ENCODE measurements at places on chromosomes 5 and 9.

GRCh38 chr5:1014781-1015221, 6.2 kb downstream of the NKD2 start:
- H3K36me3 ChIP-seq, result no peaks in the 10 kb centered on the region
- H3K27me3 ChIP-seq, result peaks cover 27% of the 10 kb centered on the region
- H3K27ac ChIP-seq, result no peak overlapping the region
- DNase-seq, result no peak
- peaks cover 5% of the 10 kb centered on the region for H3K4me1 ChIP-seq
- no peak overlapping the region for H3K4me3 ChIP-seq

DNA sequence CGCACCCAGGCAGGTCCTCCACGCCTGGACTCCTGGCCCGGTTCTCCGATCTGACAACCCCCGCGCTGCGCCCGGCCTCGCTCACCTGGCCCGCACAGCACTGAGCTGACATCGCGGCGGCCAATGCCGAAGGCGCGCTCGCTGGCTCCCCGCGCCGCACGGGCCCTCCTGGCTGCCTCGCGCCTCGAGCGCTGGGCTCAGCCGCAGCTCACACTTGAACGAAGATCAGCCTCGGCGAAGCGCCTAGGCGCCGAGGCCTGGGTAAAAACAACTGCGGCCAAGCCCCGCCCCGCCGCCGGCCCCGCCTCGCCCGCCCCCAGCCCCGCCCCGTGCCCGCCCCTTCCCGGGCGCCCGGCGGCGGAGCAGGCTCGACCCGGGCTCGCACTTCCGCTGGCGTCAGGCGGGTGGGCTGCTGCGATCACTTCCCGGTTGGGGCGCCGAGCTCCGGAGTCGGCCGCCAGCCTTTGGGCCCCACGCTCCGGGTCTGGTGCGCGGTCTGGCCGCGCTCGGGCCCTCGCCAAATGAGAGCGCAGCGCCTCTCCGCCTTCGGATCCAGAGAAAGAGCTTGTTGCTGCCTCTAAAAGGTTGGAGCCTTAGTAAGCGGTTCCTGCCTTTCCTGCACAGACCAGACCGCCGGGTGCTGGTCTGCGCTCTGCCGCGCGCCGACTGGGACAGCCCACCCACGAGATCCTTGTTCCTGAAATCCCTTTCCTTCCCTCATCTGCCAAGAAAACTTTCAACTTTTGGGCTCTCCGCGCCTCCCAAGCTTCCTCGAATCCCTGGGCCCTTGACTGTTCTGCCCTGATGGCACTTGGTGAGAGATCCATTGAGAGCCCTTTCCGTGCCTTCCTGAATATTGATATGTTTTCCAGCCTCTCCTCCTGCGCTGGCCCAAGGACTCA, at the start of gene SERINC5:
Gene SERINC5, minus strand, starts transcription at position 238 of the 902 bp plus-strand sequence. Its CDS starts 126 bp downstream, at position 112.
- DNase-seq, result peak; percentile 89
- peaks cover 20% of the 10 kb centered on the region for H3K36me3 ChIP-seq
- H3K4me3 ChIP-seq, result peak within 1 kb of the TSS; percentile 90
- H3K27ac ChIP-seq, result peak within 1 kb of the TSS; percentile 98

DNA sequence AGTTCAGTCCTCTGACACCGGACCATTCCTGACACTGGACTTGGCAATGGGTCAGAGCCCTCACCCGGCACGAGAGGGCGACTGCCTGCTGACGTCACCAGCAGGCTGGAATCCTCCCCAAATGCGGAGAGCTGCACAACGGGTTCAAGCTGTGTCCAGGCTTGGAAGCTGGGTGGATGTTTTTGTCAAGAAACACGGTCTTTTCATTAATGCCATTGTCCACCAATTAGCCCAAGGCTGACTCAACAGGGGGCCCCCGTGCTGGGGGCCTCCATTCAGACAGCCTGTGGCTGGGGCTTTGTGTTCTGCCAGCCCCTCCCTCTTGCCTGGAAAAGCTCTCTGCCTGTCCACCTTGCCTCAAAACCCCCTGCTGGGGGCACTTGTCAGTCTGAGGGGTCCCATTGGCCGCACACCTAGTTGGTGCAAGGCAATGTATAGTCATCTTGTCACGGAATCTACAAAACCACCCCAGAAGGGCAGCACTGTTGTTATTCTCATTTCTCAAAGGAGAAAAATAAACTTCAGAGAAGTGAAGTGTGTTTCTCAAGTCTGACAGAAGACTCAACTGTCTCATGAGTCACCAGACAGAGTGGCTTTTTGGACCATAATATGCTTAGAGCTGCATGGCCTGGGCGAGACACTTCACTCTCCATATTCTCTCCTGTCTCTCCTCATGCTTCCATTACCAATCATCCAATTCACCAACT, 24.6 kb downstream of the NDUFA8 start:
- H3K4me1 ChIP-seq, result no peaks in the 10 kb centered on the region
- H3K27me3 ChIP-seq, result peaks cover 20% of the 10 kb centered on the region
- DNase-seq, result no peak
- no peaks in the 10 kb centered on the region for H3K36me3 ChIP-seq
- no peak overlapping the region for H3K27ac ChIP-seq

DNA sequence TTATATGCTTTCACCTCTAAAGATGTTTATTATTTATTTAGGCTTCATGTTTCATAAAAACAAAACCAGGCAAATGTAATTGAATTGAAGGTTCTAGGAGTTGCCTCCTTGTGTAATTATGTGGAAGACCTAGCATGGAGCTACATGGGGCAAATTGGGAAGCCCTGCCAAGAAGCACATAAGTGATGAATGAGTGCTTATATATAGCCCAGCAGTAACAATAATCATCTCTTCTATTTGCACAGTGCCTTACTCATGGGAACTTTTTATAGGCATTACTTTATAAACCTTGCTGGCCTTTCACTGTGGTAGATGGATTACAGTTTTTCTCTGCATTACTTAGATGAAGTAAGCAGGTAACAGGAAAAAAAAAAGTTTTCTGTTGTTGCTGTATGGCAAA, 40.0 kb upstream of the GRAMD2B start:
- H3K4me3 ChIP-seq, result no peak overlapping the region
- H3K27ac ChIP-seq, result no peak overlapping the region
- DNase-seq, result no peak
- H3K36me3 ChIP-seq, result peaks cover 9% of the 10 kb centered on the region
- no peaks in the 10 kb centered on the region for H3K27me3 ChIP-seq
